Retinal pigment epithelial cell (primary cell): ENCODE measurements at places on chromosomes 1 and 21.

DNA sequence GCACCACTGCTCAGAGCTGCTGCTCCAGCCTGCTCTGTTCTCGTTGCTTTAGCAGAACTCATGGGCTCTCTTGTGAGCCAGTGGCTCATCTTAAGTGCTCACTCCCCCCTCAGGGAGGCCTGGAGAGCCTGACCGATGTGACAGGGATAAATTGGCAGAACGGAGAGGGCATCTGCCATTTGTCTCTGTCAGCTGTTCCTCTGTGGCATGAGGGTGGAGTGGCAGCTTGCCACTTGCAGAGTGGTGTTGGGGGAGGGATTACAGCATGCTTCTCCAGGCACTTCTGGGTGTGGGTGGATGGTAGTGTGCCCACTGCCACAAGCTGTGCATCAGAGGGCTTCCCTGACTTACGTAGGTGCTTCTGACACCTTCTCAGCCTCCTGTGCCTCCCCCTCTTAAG, 229.5 kb downstream of the PAPPA2 start:
- no peak for DNase-seq

DNA sequence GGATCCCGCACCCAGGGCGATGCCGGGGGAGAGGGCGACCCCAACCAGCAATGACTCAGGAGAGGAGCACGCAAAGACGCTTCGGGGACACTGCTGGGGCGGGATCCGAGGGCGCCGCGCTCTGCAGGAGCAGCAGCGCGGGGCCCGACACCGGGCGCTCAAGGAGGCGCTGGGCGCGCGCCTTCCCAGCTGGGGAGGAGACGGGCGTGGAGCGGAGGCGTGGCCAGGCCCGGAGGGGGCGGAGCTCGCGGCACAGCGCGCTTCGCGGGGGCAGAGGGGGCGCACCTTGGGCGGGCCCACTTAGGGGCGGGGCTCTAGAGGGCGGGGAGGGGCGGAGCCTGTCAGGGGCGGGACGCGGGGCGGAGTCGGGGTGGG, 369 bp downstream of the SUMO3 start:
- DNase-seq: peak; percentile 53

GRCh38 chr1:12188115-12188514, 21.3 kb downstream of the TNFRSF1B start:
- no peak for DNase-seq

DNA sequence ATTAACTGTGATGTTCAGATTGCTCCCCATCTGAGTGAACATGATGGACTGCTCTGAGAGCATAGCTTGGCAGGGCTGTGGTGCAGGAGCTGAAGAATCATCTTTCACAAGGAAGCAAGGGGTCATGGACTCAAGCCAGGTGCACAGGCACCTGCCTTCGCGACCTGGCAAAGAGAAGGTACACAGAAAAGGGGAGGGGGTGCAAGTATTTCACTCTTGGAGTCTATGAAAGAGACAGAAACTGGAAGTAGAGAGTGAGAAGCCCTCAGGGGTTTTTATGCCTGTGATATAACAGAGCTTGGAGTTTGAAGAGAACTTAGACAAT, 232.6 kb upstream of the PLXNA2 start:
- DNase-seq: no peak

DNA sequence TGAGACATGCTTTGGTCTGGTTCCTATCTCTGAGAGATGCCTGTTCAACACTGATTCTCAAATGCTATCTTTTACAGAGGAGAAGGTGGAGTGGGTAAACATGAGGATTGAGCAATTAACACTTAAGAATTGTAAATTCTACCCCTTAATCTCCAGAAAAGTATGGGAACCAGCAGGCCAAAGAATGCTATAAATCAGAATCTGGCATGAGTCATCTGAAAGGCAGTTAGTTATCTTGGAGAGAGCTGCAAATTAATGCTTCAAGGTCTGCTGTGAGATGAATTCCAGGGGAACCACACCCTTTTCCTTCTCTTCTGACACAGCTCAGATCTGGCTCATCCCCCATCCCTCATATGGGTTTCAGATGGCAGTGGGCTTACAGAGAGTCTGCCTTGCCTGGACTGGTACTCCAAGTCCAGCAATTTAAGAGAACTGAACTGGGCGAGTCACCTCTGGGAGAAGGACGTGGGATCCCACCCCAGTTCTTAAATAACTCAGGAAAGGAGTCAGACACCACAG, 5.2 kb downstream of the S100A10 start:
- peak; percentile 92 for DNase-seq

GRCh38 chr1:34066166-34066565, 98.9 kb downstream of the CSMD2 start:
- DNase-seq: no peak

DNA sequence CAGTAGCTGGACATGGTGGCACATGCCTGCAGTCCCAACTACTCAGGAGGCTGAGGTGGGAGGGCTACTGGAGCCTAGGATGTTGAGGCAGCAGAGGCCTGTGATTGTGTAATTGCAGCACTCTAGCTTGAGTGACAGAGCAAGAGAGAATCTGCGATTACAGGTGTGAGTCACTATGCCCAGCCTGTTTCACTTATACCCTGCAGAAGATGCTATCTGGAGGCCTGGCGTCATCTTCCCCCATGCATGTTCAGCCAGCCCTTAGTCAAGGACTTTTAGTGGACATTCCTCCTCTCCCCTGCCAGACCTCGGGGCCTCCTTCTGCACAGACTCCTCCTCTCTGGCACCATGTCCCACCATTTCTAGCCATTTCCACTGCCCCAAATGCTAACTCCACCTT, 36.3 kb upstream of the RCC2 start:
- DNase-seq: no peak

- DNase-seq: no peak
These were observed 52.2 kb downstream of the CCDC185 start for GRCh38 chr1:223445402-223445801.

GRCh38 chr1:157992833-157993146, 655 bp upstream of the KIRREL1 start:
- no peak for DNase-seq

DNA sequence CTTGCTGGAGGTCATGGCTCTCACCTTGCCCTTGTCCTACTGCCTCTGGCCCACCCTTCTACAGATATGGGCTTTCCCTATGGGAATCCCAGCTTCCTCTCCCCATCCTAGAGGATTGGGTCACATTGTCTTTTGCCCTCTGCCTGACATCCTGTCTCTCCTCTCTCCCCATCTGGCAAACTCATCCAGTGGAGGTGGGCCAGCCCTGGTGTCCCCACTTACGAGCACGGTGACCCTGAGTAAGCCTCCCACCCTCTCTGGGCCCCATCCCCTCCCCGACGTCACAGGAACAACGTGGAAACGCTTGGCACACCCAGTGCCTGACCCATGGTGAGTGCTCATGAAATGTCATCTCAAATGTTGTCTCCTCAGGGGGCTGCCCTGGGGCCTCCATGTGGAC, 56.1 kb upstream of the ID3 start:
- no peak for DNase-seq

- no peak for DNase-seq
These were observed 14.0 kb downstream of the PRDM15 start for GRCh38 chr21:41865002-41865777.

GRCh38 chr21:31387560-31388186, 43.6 kb upstream of the TIAM1 start:
- no peak for DNase-seq

DNA sequence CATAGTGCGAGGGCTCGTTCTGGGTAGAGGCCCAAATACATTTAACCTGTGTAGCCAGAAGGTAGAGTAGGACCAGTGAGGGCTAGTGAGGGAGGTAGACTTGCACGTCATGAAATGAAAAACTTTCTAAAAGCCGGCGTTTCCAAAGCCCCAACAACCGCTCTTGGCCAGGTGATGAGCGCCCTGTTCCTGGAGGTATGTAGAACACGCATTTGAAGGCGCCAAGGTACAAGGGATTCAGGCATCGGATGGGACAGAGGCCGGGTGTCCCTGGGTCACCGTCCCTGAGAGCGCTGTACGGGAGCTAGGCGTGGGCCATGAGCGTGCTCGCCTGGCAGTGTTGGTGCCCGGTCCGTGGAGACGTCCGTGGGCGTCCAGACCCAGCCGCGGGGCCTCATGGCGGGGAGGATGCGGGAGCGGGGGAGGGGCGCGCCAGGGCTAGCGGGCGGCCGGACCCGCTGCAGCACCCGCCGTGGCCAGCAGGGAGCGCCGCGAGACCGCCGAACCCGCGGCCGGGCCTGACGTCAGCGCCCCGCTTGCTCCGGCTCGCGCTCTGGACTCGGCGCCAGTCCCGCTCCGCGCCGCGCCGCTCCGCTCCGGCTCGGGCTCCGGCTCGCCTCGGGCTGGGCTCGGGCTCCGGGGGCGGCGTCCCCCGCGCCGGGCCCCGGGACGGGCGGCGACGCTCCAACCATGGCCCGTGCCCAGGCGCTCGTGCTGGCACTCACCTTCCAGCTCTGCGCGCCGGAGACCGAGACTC, at the start of gene PTPRU:
Gene PTPRU, plus strand, starts transcription at position 568 of the 757 bp plus-strand sequence. Its CDS starts 123 bp downstream, at position 691.
- no peak for DNase-seq

- DNase-seq: no peak
These were observed 1.2 kb downstream of the ADAMTS4 start for GRCh38 chr1:161197560-161198193.

DNA sequence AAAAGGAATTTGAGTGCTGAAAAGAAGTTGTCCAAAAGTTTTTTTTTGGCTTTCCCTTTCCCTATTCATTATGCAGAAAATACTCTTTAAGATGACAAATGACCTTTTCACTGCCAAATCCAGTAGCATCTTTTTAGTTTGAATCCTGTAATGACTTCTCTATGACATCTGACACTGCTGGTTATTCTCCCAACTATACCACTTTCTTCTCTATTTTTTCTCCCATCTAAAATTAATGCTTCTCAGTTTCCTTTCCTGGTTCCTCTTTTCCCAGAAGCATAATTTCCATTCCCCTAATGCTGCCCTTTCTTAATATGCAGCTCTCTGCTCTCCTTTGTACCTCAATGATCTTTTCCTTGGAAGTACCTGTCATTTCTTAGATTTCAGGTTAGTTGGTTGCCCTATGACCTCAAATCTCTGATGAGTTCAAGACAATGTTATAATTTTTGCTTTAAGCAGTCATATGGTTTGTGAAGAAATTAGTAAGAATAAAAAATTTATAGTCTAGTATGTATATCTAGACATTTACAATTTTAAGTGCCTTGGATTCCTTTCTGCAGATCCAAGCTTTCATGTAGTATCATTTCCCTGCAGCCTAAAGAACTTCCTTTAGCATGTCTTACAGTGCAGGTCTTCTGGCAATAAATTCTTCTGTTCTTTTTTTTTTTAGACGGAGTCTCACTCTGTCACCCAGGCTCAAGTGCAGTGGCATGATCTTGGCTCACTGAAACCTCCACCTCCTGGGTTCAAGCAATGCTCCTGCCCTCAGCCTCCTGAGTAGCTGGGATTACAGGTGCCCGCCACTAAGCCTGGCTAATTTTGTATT, 150.8 kb downstream of the CDC42BPA start:
- no peak for DNase-seq

- no peak for DNase-seq
These were observed 36.1 kb upstream of the ZC3H12A start for GRCh38 chr1:37438037-37438868.

DNA sequence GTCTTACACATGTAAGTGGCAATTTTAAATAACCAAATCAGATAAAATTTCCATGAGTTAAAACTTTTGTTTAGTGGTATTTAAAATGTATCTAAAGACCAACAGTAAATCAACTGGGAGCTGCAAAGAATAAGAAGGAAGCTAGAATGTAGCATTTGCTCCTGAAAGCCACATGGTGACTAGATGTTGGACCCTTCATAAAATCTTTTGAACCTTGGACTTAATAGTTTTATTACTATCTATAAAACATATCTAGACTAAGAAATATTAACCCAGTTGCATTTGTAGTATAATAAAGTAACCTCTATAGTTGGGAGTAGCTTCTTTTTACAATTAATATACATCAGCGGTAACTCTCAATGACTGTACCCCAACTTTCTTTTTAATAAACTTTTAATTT, 72.1 kb downstream of the UBE4B start:
- no peak for DNase-seq

DNA sequence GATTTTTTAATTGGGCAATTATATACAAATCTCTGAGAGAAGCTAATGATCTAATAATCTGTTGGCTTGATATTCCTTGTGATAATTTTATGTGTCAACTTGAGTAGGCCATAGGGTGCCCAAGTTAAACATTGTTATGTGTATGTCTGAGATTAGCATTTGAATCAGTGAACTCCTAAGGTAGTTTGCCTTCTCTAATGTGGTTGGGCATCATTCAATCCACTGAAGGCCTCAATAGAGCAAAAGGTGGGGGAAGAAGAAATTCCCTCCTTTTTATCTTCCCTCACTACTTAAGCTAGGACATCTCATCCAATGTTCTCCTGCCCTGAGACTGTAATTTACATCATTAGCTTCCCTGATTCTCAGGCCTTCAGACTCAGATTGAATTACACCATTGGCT, 394.5 kb downstream of the LMO4 start:
- no peak for DNase-seq

GRCh38 chr1:99672038-99672437, 26.1 kb downstream of the PALMD start:
- peak; percentile 72 for DNase-seq

DNA sequence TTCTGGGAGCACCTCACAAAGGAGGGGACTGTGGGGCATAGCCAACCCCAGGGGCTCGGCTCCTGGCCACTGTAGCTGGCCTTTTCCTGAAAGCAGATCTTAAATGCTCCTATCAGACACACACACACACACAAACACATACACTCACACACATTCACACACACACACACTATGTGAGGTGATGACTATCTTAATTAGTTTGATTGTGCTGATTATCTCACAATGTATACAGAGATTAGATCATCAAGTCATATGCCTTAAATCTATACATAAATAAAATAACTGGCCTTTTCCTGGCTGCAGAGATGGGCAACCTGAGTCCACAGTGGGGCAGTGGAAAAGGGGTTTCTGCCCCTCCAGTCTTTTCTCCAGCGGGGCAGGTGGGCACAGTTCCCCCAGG, 27.1 kb downstream of the LGR6 start:
- no peak for DNase-seq

- no peak for DNase-seq
These were observed 458 bp upstream of the ALPL start for GRCh38 chr1:21508580-21509350.

GRCh38 chr1:185351734-185352466, 34.9 kb upstream of the IVNS1ABP start:
- DNase-seq: peak; percentile 47

- DNase-seq: peak; percentile 83
These were observed 2.4 kb upstream of the MFSD2A start for GRCh38 chr1:39952359-39953110.

DNA sequence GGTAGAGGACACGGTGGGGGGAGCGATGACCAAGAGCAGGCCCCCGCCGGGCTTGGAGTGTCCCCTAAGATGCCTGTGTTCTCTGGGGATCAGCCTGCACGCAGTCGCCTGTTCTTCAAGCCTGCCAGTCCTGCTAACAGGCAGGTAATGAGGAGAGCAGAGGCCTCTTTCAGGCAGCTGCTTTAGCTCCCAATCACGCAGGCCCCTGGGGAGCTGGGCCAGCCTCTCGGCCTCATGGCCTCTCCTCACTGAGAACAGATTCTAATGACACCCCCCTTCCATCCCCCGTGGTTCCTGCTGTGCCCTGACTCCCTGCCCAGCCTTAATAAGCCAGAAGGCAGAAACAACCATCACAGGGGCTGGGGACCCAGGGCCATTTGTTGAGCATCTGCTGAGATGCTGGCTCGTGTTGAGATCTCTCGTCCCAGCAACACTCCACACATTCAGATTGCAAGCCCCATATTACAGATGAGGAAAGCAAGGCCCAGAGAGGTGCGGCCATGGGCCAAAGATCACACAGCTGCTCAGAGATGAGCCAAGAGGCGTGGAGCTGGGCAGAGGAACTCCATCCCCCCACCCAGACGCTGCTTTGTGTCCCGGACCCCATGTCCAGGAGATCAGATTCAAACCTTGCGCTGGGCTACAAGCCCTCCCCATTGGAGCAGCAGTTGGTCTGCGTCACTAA, 71.6 kb upstream of the CASZ1 start:
- DNase-seq: no peak
